ENCODE measurements at places on chromosomes 12 and 14.

DNA sequence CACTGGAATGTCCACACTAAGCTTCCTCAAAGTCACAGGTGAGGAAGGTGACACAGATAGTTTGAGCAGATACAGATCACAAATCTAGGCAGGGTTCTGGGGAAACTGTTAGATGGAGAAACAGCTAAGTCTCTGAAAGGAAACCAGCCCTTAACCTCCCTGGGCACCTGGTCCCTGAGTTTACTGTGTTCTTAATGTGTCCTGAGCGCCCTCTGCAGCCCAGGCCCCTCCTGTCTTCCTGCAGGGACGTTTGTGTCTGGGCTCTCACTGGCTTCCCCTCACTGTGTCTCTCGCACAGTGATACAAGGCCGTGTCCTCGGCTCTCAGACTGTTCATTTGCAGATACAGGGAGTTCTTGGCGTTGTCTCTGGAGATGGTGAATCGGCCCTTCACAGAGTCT is 684.3 kb downstream of the TMEM121 start:
- DNase-seq, result no peak

GRCh38 chr14:67191768-67192290 is 2.6 kb downstream of the GARIN2 start:
- DNase-seq, result no peak

DNA sequence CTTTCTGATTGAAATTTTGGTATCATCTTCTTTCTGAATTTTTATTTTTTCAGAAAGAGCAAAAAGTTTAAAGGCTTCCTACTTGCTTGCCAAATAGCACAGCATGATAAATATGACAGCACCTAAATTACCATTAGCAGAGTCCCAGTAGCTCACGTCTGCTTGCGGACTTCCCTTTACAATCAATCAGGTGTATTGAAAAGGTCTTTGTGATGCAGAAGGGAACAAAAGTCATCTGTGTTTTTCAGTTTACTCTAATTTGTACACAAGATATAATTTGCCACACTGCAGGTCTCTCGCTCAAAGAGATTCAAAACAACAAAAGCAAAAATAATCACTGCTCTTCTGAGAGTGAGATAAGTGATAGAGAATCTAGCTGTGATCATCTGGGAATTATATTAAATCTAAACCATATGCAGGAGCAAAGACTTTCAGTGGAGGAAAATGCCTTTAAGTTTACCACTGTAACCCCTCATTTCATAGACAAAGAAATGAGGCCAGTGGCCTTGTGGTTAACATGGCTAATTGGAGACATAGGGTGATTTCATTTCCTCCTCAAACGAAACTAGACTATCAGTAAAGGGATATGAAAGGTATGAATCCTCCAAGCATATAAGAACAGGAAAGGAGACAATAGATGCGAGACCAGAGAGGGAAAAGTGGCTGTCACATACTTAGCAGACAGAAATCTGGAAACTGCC is 240.8 kb upstream of the TMPO start:
- no peak for DNase-seq

- no peak for DNase-seq
Measured at GRCh38 chr12:129753586-129753985, 150.2 kb downstream of the TMEM132D start.

- no peak for DNase-seq
Measured at GRCh38 chr12:6450869-6451347, 934 bp upstream of the TAPBPL start.

DNA sequence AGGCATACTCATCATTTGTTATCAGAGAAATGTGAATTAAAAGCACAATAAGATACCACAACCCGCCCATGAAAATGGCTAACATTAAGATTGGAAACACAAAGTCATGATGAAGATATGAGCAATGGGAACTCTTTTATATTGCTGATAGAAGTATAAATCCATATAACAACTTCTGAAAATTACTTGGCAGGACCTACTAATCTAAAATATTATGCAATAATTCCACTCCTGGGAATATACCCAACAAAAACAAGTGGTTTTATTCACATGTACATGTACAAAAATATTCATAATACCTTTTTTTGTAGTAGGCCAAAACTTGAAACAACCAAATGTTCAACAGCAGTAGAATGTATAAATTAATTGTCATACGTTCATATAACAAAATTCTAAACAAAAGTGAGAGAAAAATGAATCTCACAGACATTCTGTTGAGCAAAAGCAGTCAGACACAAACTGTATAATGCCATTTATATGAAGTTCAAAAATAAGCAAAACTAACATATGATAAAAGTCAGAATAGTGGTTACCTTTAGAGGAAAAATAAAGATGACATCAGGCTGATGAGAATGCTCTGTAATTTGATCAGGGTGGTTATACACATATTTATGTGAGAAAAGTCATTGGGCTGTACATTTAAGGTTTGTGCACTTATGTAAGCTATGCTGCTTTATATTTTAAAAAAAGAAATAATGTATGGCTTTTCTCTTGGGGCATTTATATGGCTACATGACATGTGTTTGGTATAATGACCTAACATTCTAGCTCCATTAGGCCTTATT is 309.2 kb upstream of the KITLG start:
- no peak for DNase-seq

- DNase-seq, result no peak
Measured at GRCh38 chr12:58889557-58889956, 30.7 kb downstream of the LRIG3 start.

DNA sequence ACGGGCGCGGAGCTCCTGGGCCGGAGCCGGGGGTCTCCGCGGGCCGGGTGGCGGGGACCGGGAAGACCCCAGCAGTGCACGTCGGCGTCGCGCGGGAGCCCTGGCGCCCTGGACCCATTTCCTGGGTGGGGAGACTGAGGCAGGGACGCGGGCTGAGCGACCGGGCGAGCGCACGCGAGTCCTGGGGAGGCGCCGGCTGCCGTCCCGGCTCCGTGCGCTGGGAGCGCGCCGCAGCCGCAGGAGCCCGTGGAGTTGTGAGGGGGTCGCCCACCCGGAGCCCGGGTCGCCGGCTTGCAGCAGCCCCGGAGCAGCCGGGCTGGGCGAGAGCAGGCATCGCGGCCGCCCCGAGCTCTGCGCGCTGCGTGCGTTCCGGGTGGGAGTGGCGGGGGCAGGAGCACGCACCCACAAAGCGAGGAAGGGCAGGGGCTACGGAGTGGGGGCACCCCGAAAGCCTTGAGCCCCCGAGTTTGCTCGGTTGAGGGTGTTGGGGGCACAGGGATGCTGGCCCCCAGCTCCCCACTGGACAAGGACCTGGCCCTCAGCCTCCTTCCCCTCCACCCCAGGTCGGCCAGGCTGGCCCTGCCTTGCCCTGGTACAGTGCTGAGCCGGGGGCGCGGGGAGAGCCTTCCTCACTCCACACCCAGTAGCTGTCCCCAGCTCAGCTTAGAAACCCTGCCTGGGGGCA is 620 bp downstream of the MMP17 start:
- no peak for DNase-seq

DNA sequence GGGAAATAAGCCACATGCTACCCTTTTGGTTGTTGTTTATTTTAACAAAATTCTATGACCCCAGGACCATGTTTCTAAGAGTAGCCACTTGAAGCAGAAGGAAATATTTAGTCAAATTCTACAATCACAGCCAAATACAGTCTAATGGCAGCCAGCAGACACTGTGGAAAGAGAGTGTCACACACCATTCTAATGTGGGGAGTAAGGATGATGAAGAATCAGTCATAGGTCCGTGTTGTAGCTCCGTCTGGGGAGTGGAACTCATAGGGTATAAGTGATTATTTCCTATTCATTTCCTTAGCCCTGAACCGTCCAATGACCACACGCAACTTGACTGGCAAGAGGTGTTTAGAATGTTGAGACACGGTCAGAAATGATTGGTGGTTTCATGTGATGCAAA is 461.2 kb downstream of the DPF3 start:
- DNase-seq, result no peak

DNA sequence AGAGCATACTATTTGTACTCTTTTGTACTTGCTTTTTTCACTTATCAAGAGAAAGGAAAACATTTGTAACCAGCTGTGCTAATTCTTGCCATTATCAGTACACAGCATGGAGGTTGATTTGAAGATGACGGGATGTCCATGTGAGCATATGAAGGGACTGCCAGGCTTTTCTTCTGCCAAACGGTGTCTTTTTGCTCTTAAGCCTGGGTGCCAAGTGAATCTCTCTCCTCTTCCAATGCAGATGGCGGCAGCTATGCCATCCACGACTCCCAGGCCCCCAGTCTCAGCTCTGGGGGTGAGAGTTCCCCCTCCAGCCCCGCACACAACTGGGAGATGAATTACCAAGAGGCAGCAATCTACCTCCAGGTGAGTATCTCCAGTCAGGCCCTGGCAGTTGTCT is 38.9 kb downstream of the TPCN1 start:
- DNase-seq, result no peak

GRCh38 chr14:76208340-76208739 is 56.6 kb downstream of the GPATCH2L start:
- no peak for DNase-seq

GRCh38 chr12:46174061-46174662 is 94.7 kb downstream of the SLC38A1 start:
- DNase-seq, result no peak

DNA sequence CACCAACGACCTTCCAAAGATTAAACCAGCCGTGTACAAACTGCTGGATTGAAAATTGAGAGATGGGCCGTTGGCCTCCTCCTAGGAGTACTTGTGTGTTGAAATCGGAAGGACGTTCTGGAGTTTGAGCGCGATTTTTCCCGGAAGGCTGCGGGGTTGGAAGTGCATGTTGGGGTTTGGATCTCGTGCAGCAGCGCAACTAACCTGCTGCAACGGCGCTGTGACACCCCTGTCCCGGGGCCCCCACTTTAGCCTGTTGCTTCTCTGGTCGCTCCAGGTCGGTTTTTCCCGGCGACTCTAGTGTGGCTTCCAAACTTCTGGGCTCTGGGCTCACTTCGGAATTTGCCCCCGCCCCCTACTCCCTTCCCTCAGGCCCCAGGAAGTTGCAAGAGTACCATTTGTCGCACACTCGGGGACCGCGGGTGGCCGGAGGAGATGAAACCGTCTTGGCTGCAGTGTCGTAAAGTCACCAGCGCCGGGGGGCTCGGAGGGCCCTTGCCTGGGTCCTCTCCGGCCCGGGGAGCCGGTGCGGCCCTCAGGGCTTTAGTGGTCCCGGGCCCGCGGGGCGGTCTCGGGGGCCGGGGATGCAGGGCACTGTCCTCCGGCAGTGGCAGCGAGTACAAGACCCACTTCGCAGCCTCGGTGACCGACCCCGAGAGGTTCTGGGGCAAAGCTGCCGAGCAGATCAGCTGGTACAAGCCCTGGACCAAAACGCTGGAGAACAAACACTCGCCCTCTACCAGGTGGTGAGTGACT is at the start of gene ACSS3:
Gene ACSS3, plus strand, starts transcription at position 394 of the 756 bp plus-strand sequence. Its CDS starts 42 bp downstream, at position 436.
- DNase-seq, result no peak

GRCh38 chr14:61037215-61037614 is 56.2 kb downstream of the SLC38A6 start:
- no peak for DNase-seq

DNA sequence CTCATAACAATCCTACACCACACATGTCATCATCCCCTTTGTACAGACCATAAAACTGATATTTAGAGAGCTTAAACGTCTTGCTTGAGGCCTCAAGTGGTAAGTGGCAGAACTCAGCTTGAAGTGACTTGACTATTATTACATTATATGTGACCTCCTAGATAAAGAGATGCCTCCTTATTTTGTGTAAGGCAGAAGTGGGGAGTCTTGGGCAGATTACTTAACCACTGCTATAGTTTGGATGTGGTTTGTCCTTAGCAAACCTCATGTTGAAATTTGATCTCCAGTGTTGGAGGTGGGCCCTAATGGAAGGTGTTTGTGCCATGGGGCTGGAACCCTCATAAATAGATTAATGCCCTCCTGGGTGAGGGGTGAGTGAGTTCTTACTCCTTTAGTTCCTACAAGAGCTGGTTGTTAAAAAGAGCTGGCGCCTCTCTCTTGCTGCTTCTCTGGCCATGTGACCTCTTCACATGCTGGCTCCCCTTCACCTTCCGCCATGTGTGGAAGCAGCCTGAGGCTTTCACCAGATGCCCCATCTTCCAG is 37.4 kb downstream of the RCOR1 start:
- no peak for DNase-seq

DNA sequence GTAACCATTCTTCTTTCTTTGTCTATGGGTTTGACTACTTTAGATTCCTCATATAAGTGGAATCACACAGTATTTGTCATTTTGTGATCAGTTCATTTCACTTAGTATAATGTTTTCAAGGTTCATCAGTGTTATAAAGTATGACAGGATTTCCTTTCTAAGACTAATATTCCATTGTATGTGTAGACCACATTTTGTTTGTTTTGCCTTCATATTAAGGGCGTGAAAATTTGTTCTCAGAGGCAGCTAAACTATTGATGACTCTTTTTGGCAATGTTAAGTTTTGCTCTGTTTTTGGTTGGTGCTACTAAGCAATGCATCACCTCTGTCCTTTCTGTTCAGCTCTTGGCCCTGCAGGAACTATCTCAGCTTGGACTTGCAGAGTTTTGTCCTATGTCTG is 1.7 kb upstream of the KLRG1 start:
- no peak for DNase-seq

DNA sequence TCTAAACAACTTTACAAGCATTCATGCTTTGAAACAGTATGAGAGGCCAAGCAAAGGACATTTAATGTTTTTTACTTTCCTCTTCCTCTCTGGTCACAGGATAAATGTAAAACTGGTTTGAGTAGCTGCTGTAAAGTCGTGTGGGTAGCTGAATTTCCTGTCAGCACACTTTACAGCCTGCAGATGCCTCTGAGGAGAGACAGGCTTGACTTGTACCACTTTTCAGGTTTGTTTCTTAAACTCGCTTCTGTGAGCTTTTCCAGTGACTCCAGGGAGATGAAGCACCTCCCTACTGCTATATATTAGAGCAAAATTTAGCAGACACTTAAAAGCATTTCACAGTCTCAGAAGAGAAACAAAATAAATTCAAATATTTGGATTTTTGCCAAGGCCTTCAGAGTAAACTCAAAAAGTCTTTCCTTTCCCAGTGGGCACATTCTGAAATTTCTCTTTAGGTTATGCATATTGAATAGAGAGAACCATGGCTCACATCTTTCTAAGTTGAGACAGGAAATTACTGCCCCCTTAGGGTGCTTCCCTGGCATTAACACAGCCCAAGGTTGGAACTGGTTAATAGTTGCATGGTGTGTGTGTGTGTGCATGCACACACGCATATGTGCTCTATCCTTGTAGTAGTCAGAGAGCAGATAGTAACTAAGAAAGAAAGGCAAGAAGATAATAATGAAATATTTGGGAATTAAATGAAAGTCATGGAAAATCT is 557.3 kb upstream of the MIS18BP1 start:
- DNase-seq, result peak; percentile 5

DNA sequence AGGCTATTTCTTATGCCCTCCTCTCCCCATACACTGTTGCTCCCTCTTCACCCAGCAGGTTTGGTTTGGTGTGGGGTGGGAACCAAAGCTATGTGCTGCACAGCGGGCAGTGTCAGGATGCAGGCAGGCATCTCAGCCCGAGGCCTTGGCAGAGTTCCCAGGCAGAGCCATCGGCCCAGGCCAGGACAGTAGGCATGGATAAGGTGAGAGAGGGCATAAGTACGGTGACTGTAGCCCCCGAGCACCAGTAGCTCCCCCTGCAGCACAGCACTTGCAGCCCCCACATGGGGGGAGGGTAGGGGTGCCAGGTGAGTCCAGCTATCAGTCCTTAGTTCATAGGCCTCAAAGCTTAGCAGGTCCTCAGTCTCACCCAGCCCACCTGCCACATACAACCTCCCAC is 7.2 kb downstream of the KLHL33 start:
- no peak for DNase-seq
